Naive thymus-derived CD8-positive, alpha-beta T cell (primary cell): ENCODE measurements at places on chromosomes 11 and 22.

- DNase-seq, result no peak
These were observed 93.6 kb downstream of the NELL1 start for GRCh38 chr11:20762980-20763379.

GRCh38 chr22:50526834-50527801 lies 1.7 kb upstream of the SCO2 start:
- no peak for DNase-seq

- DNase-seq, result no peak
These were observed 21.8 kb upstream of the YWHAH start for GRCh38 chr22:31922534-31922933.

DNA sequence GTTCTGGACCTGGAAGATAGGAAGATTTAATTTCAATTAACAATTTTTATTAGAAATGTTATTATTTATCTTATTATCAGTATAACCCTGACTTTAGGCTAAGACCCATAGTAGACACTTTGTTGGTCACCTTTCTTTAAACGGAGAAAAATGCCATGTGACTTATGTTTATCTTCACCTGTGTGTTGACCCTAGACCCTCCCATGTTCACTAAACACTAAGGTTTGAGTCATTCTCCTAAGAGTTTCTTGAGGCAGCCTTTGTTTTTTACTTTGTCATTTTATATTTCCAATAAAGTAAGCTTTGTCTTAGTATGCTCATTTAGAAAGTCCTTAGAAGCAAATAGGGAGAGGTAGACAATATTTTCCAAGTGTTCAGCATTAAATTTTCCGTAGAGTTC lies 771.7 kb downstream of the METTL15 start:
- no peak for DNase-seq

DNA sequence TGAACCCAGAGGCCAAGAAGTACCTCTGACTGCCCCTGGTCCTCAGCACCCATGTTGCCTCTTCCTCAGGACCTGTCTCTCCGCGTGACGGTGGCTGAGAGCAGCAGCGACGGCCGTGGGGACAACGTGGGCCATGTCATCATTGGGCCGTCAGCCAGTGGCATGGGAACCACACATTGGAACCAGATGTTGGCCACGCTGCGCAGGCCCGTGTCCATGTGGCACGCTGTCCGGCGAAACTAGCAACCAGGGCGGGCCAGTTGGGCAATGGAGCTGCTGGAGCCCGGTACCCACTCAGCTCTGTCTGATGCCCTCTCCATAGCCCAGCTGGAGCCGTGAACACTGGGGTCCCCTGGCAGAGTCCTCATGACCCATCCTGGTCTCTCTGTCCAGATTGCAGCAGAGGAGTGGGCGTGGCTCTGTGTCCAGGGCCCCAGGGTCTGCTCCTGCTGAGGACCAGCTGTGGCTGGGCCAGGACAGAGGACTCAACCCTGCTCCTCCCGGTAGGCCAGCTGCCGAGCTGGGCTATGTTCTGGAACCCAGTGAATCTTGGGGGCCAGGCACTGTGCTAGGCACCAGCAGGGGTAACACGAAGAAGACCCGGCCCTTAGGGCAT lies 8.0 kb upstream of the RHOD start:
- no peak for DNase-seq

DNA sequence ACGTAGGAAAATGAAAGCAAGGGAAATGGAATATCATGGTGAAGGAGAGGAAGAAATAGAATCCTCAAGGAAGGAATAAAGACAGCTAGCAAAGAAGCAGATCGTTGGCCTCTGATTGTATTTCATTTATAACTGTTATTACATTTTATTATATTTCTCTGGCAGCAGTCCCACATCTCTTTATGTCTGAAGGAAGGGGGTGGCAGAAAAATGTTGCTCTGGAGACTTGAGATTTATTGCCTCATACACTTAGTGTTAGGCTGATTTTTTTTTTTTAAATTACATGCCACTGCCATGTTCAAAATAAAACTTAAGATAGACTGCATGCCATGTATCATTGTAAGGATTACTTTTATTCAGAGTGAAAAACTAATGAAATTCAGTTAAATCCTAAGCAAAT lies 971.7 kb upstream of the CHORDC1 start:
- DNase-seq, result no peak

DNA sequence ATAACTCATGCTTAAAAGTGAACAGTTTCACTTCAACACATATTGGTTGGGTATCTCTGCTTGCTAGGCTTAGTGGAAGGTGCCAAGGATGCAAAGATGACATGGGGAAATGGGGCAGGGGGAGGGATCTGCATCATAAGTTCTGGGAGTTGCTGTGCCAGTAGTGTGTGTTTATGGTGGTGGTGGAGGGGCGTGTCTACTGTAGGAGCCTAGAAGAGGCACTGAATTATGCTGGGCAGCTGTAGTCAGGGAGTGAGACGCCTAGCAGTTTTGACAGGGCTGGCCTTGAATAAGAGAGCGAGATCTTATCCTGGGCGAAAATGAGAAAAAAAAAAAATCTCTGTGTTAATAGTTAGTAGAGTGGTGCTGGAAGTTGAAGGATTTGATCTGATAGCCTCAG lies 3.0 kb downstream of the ELMOD1 start:
- no peak for DNase-seq

- peak; percentile 92 for DNase-seq
These were observed at the start of the genes ATG13 and HARBI1 for GRCh38 chr11:46617134-46617971. ATG13 (plus strand) TSS chr11:46617553; CDS start chr11:46644292, 26,739 bp downstream. HARBI1 (minus strand) TSS chr11:46617227; CDS start chr11:46616237, 990 bp downstream.
